ENCODE measurements at places on chromosomes 1 and 21.

GRCh38 chr1:238681451-238681850 lies 704.9 kb upstream of the CHRM3 start:
- no peak for DNase-seq

DNA sequence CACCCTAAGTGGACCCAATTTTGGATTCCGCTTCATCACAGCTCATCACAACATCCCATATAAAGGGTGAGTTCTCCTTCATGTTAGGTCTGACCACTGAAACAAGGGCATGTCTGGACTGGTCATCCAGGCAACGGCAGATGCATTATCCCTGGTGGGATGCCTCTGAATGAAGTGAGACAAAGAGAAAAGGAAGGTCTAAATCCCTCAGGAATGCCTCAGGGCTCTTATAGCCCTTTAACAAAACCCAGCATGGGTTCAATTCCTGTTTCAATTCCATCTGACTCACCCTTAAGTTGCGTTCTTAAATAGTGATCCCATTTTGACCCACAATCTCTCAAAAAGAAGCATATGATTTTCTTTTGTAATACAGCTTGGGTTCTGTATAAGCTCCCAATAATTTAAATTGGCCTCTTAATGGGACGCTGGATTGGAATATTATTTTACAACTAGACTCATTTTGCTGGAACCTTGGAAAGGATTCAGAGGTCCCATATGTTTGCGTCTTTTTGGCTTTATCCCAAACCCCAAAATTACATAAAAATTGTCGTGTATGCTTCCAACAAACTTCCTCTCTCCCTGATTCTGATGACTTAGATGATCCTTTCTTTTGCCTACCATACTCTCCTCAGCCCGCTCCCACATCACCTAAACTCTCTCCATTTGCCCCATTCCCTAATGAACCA lies 287.4 kb upstream of the ZP4 start:
- DNase-seq: no peak

DNA sequence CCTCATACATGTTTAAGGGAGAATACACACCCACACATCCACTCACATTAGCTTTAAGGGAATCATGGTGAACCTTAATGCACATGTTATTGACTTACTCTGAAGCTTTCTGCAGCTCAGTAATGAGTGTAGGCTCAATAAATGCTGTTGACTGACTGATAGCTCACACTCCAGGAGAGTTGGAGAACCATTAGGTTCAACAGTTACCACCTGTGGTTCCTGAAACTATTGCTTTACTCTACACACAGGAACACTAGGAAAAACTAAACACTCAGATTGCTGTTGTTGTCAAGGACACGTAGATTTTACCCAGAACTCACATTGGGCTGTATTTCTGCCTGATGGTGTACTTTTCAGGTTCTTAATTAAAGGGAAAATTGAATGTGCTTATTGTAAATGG lies 37.3 kb downstream of the ZC3H11B start:
- no peak for DNase-seq

GRCh38 chr1:10905841-10906655 lies 106.4 kb upstream of the TARDBP start:
- DNase-seq: no peak

DNA sequence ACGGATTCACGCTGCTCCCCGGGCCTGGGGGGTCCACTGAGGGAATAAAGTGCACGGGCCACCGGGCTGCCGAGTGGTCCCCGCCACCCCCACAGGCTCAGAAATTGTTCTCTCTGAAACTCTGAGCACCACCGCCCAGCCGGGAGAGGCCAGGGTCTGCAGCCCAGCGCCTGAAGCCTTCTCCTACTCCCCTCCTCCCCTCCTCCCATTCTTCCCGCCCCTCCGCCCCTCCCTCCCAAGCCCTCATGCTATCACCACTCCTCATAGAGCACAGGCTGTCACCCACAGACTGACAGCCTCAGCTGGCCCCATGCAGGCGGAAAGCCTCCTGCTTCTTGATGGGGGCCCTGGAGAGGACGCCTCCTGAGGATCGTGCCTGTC lies 707 bp upstream of the GPR153 start:
- DNase-seq: no peak

GRCh38 chr1:99384021-99384420 lies 119.7 kb downstream of the PLPPR4 start:
- no peak for DNase-seq
